SW 1271 (cell line): ENCODE measurements at places on chromosomes 6 and 20.

DNA sequence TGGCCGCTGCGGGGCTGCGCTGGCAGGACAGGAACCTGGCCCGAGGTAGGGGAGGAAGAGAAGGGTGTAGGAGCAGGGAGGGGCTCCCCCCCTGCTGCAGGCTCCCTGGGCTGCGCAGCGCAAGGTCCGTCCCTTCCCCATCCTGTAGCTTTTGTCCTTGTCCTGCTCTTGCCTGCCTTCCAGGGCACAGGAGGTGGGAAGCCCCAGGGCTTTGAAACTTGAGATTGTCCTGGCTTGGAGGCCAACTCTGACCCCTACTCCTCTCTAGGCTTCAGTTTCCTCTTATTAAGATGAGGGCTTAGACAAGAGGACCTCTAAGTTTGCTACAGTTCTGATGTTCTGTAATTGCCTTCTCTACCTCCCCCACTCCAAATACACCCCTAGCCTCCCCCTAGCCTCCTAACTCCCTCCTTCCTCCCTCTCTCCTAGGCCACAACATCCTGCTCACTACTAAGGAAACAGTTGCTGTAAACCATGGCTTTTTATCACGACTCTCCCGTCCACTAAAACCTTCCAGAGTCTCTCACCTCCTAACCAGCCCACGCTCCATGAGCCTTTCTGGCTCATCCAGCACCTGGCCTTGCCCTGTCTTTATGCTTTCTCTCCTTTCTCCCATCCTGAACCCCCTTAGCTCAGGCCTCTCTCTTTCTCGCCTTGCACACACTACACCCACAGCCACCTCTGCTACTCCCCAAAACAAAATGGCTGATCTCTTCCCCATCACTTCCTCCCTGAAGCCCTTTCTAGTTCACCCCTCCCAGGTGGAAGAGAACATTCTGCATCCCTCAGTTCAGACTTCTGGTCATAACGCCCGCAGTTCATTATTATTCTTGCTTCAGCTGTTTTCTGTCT, 10.2 kb downstream of the UNC5CL start:
- DNase-seq = no peak

GRCh38 chr20:50611128-50611810, 80.1 kb downstream of the RIPOR3 start:
- no peak for DNase-seq

DNA sequence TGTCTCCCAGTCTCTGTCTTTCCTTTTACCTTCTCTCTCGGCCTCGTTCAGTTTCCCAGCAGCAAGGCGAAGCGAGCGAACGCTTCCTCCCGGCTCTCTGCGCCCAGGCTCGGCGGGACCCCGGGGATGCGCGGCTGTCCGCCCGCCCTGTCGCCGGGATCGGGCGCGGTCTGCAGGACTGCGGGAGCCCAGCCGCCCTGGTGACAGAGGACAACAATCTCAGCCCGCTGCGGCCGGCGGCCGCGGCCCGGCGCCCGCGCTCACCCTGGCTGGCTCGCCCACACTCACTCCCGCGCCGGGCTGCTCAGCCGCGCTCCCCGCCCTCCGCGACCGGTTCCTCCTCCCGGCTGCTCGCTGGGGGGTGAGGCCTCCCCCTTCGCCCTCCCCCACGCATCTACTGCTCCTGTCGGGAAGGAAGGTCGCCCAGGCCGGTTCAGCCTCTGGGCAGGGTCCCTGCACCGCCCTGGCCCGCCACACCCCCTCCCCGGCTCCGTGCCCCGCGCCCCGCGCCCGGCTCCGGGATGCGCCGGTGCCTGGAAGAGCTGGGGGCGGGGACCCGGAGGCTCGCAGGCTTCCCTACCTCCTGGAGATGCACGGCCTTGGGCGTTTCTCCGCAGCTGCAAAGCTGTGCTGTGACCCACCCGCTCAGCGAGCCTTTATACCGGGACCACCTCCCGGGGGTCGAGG, 410 bp downstream of the SYNE1 start:
- no peak for DNase-seq

DNA sequence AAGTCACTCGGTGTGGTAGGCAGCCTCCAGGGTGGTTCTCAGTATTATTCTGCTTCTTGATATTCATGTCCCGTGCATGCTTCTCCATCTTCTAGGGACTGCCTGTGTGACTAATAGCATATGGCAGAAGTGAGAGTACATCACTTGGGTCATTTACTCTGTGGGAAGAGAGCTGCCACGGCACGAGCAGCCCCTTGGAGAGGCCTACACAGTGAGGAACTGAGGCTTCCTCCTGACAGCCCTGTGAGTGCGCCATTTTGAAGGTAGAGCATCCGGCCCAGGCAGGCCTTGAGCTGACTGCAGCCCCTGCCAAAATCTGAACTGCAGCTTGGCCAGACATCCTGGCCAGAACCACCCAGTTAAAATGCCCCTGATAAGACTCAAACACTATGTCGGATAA, 17.3 kb upstream of the MCUR1 start:
- no peak for DNase-seq
